ENCODE measurements at places on chromosomes 7 and 10. TPM values are rescaled to one million over a fixed set of nuclear protein-coding genes. Genes with fewer than 3 reads are reported as not detected.

DNA sequence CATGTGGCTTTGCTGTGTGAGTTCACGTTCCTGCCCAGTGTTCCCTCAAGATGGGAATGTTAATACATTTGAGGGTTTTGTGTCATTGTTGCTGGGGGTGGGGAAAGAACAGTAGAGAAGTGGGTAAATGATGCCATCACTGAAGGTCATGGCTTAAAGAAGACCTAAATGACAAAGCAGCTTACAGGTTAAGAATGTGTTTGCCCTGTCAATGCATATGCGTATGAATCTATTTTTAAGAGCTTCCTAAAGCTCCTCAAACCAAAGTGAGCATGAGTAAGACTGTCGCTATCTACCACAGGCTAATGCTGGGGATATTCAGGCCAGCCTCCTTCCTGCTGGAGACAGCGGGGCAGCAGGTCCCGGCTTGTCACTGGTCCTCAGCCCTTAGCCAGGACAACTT is 162.9 kb downstream of the CREB5 start:
- no peak for DNase-seq

GRCh38 chr10:68135922-68136792 is 26.9 kb downstream of the MYPN start:
- DNase-seq = peak; percentile 82

GIMAP1 gene
- 4.3 TPM for polyA plus RNA-seq

TSPAN13 gene
- polyA plus RNA-seq = 56.2 TPM

DNA sequence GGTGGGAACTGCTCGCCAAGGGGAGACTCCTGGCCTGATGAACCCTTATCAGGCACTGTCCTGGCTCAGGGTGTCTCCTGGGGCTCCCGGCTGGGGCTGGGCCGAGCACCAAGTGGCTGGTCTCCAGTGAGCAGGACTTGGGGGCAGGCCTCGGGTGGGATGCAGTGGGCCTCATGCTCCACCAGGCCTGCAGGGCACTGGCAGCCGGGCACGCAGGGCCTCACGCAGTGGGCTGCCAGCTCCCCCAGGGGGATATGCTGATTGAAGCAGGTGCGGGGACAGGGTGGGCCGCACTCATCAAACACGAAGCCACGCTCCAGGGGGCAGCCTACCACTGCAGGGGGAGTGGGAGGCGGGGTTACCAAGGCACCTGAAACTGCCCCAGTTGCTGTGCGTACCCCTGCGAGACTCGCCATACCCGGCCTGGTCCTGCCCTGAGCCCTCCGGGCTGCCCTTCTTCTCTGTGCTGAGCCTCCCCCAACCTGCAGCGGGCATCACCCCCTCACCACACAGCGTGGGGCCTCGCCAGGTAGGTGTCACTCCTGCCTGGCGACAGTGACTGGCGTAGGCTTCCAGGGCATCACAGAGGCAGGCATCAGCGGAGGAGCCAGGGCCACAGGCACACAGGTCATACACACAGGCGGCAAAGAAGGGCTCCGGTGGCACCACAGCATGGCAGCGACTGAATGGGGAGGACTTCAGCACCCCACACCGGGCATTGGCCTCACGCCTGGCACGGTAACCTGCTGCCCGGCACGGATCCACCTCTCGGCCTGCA is 14.5 kb downstream of the ATP6V1F start:
- no peak for DNase-seq

TMEM184A gene
- 30.0 TPM for polyA plus RNA-seq

MMD2 gene
- polyA plus RNA-seq = not detected

NPY4R gene
- polyA plus RNA-seq = 0.78 TPM

Measured in small intestine (tissue), 16 donors.